ENCODE measurements at places on chromosomes 16 and 17.

- DNase-seq = no peak
Measured at GRCh38 chr16:73605309-73605708, 557.4 kb upstream of the ZFHX3 start.

- DNase-seq = no peak
Measured at GRCh38 chr17:75059369-75060345, 12.6 kb downstream of the KCTD2 start.

GRCh38 chr16:2763173-2763572 lies 10.7 kb downstream of the SRRM2 start:
- DNase-seq = no peak

DNA sequence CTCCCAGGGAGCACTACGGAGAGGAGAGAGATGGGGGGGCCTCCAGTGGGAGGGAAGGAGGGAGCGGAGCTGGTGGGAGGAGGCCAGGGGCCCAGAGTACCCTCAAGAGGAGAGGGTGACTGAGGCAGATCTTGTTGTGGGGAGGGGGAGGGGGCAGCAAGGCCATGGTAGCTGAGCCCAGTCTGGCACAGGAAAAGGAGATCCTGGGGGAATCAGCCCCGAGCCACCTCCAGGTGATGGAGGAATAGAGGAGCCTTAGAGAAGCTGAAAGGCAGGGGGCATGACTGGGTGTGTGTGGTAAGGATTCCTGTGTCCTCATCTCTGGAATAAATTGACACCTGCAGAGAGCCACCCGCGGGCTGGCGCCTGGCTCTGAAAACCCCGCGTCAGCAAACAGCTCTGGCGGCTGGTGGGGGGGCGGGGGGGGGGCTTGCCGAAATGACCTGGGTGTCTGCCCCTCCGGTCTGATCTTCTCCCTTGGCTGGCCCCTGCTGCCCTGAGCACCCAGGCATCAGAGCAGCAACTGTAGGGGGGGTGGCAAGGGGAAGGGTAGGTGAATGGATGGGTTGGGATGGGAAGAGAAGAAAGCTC lies 1.3 kb upstream of the NLGN2 start:
- no peak for DNase-seq

DNA sequence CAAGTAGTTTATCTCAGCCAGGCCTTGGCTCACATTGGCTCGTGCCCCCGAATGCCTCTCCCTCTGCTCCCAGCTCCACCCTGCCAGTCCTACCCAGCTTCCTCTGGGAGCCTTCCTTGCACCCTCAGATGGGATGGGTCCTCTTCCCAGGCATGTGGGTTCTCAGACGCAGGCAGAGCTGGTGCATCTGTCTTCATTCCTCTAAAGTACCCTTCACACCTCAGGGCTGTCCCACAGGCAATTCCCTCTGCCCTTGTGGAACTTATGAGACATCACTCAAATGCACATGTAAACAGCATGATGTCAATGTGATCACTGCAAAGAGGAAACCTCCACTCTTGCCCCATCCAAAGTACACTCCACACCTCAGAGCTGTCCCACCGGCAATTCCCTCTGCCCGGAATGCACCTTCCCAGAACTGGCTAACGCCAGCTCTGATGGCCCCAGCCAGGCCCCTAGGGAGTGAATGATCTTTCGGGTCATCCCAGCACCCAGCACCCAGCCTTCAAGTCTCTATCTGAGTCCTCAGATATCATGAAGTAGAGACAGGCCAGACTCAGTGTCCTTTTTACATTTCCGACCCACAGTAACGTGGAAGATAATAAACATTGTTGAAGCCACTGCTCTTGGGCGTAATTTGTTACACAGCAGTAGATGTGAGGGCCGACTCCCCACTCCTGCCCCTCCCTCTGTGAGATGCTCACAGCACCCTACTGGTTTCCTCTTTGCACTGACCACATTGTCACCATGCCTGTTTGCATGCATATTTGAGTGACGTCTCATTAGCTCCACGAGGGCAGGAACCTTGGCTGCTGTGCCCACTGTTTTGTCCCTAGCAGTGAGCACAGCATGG lies 85.4 kb downstream of the N4BP1 start:
- DNase-seq = no peak

DNA sequence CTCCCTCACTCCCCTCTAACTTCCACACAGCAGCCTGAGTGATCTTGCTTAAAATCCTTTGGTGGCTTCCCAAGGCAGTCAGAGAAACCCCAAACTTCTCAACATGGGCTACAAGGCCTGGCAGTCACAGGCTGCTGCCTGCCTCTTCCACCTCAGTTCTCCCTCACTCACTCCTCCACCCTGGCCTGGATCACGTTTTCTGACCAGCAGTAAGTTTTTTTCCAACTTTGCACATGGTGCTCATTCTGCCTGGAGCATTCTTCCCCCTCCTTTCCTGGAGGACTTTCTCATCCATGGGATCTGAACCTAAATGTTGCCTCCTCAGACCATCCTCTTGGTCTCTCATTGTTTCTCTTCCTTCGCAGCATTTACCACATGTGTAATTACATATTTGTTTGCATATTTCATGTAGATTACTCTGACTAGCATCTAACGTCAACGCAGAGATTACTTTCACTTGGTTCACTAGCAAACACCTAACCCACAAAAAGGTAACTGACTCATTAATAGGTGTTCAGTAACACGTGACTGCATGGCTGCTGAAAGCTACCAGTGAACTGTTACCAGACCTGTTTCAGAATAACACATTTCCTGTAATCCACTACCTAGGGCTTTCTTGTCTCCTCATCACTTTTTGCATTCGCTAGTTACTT lies 17.1 kb downstream of the GNA13 start:
- peak; percentile 88 for DNase-seq

DNA sequence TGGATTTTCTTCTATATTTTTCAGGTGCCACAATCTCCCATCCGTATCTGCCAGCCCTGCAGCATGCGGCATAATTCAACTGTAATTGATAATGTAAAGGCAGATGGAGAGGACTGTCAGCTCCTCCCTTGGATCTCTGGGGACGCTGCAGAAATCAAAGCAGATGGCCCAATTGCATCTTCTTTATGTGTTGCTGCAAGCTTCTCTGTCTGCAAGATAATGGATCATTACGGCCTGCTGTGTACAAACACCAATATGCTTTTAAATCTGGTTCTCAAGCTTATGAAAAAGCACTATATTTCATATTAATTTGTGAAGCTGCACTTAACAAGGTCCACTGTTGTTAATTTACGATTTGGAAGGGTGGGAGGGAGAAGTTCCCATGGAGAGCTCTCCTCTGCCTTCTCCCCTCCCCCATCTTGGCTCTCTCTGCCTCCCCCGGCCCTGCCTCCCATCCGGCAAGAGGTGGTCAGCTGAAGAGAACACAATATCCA lies 607.5 kb downstream of the TOX3 start:
- no peak for DNase-seq

GRCh38 chr17:34721326-34721725 lies 141.9 kb downstream of the TMEM132E start:
- DNase-seq = no peak
